ENCODE measurements at places on chromosomes 13 and 19.

GRCh38 chr19:7004313-7004931, 16.8 kb downstream of the MBD3L2B start:
- no peaks in the 10 kb centered on the region for H3K36me3 ChIP-seq
- H3K27me3 ChIP-seq = no peaks in the 10 kb centered on the region
- no peak overlapping the region for H3K4me3 ChIP-seq
- DNase-seq = no peak
- no peak overlapping the region for H3K27ac ChIP-seq

GRCh38 chr13:72379581-72379980, 347.8 kb downstream of the MZT1 start:
- no peaks in the 10 kb centered on the region for H3K27me3 ChIP-seq
- no peak for DNase-seq
- H3K4me3 ChIP-seq = no peak overlapping the region
- no peaks in the 10 kb centered on the region for H3K36me3 ChIP-seq
- H3K27ac ChIP-seq = no peak overlapping the region

DNA sequence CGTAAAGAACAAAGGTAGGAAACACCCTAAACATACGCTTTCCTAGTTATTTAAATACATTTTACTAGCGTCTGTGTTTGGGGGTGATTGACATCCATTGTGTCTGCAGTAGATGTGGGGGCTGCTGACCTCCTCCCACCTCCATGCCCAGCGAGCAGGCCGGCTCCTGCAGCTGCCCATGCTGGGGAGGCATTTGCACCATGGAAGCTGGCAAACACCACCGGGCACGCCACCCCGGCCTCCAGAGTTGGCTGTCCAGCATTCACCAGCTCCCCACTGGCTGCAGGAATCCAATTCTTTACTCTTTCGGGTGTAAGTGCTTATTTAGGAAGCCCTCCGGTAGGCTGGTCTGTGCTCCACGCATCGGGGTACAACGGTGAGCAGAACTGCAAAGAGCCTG, 115.4 kb upstream of the USP29 start:
- H3K36me3 ChIP-seq = peaks cover 2% of the 10 kb centered on the region
- no peak for DNase-seq
- no peak overlapping the region for H3K4me3 ChIP-seq
- no peaks in the 10 kb centered on the region for H3K27me3 ChIP-seq

DNA sequence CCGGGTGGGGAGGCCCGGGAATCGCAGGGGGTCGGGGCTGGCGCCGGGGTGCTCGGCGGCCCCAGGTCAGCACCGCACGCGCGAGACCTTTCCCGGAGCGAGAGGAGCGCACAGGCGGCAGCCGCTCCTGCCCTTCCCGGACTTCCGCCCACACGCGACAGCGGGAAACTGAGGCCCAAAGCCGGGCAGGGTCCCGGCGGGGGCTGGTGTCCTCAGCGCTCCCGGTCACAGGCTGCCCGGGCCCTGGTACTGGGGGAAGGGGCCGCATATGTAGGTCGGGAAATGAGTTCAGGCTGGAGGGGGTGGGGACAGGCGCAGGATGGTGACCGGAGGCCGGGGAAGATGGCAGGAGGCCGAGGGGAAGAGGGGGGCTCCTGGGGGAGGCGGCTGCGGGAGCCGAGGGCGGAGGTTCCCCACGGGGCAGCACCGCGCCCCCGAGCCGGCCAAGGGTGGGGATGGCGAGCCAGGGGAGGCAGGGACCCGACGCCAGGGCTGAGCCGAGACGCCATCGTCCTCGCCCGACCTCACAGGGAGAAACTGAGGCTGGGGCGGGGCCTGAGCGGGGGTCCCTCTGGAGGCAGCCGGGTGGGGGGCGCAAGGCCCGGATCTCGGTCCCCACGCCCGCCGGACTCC, 662 bp downstream of the CBARP start:
- DNase-seq = no peak
- H3K36me3 ChIP-seq = no peaks in the 10 kb centered on the region
- H3K4me1 ChIP-seq = peaks cover 22% of the 10 kb centered on the region
- no peak overlapping the region for H3K27ac ChIP-seq
- peaks cover 6% of the 10 kb centered on the region for H3K27me3 ChIP-seq

- no peak overlapping the region for H3K4me3 ChIP-seq
- peaks cover 5% of the 10 kb centered on the region for H3K36me3 ChIP-seq
- peaks cover 2% of the 10 kb centered on the region for H3K4me1 ChIP-seq
- no peaks in the 10 kb centered on the region for H3K27me3 ChIP-seq
Observed at GRCh38 chr19:10936661-10937084, 8.1 kb downstream of the TIMM29 start.

Data from activated CD4-positive, alpha-beta T cell treated with anti-CD3 and anti-CD28 coated beads for 36 hours (primary cell).